ENCODE measurements at places on chromosomes 2 and 18. TPM values are rescaled to one million over a fixed set of nuclear protein-coding genes. Genes with fewer than 3 reads are reported as not detected.

Gene PLEK
- total RNA-seq, result 2.4 TPM

GRCh38 chr2:196148736-196149135 is 22.6 kb downstream of the STK17B start:
- DNase-seq, result no peak
- peak overlapping the region; percentile 74 for H3K4me3 ChIP-seq
- peak overlapping the region; percentile 87 for H3K27ac ChIP-seq
- H3K36me3 ChIP-seq, result peaks cover 74% of the 10 kb centered on the region

- H3K27me3 ChIP-seq, result no peaks in the 10 kb centered on the region
- no peak overlapping the region for H3K4me3 ChIP-seq
- H3K27ac ChIP-seq, result no peak overlapping the region
- no peaks in the 10 kb centered on the region for H3K36me3 ChIP-seq
- peaks cover 22% of the 10 kb centered on the region for H3K4me1 ChIP-seq
Measured at GRCh38 chr2:10035053-10035422, 8.3 kb upstream of the KLF11 start.

DNA sequence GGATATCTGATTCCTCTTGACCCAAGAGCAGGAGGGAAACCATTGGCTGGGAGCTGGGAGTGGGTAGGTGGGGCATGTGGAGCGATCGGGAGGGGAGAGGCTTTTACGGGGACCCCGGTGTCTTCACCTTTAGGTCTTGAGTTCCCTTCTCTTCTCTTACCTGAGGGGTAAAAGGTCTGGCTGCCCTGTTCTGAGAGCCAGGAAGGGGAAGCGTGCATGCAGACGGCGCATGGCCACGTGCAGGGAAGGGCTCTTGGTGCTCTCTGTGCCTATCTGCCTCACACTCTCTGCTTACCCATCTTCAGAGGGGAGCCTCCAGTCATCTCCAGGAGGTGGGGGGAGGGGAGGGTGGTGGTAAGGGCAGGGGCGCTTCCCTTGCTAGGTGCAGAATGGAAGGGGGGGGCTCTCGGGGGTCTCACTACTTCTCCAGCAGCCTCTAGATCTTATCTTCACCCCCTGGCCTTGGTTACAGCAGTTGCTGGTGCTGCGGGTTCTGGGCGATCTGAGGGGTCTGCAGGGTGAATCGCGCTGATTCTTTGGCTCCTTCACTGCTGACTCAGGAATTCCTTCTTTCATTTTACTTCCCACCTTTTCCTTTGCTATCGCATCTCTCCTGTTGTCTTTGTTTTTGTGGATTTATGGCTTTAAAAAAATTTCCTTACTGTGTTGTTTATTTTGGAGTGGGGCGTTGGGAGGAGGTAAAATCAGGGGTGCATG is 225.8 kb upstream of the HS6ST1 start:
- no peak overlapping the region for H3K27ac ChIP-seq
- no peaks in the 10 kb centered on the region for H3K36me3 ChIP-seq
- H3K4me3 ChIP-seq, result no peak overlapping the region
- DNase-seq, result no peak
- H3K27me3 ChIP-seq, result no peaks in the 10 kb centered on the region
- H3K4me1 ChIP-seq, result no peaks in the 10 kb centered on the region

- no peaks in the 10 kb centered on the region for H3K36me3 ChIP-seq
- H3K27me3 ChIP-seq, result no peaks in the 10 kb centered on the region
- no peak overlapping the region for H3K27ac ChIP-seq
- no peak overlapping the region for H3K4me3 ChIP-seq
- DNase-seq, result no peak
Measured at GRCh38 chr2:168712053-168712452, 90.4 kb upstream of the NOSTRIN start.
